ENCODE measurements at places on chromosomes 3 and 15. TPM values are rescaled to one million over a fixed set of nuclear protein-coding genes. Genes with fewer than 3 reads are reported as not detected.

The ZNF148 gene
- 39.0 TPM for total RNA-seq

The CCR9 gene
- total RNA-seq: 3.2 TPM

The CCDC54 gene
- not detected for total RNA-seq

The ESYT3 gene
- 0.26 TPM for total RNA-seq

The SGO1 gene
- 43.5 TPM for total RNA-seq

Measured in activated CD8-positive, alpha-beta memory T cell treated with anti-CD3 and anti-CD28 coated beads, Interleukin-2, amount 10 ng/mL, durations not matched to agents 7 days and 5 days (primary cell).